ENCODE measurements at places on chromosomes 16 and 17.

DNA sequence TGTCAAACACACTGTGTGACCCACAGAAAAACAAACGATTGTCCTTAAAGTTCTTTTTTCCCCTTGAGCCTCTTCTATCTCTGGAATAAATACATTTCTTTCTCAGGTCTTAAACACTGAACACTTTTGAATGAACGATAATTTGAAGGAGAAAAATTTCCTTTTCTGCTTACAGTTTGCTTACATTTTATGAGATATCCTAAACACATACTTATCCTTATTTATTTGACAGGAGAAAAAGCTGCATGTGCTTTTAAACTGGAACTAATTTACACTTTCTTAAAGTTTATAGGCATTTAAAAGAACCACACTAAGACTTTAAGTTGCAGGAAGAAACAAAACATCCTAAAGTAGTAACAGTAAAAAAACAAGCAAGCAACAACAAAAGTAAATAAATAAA, 4.7 kb upstream of the IGF2BP1 start:
- no peak for DNase-seq

- no peak for DNase-seq
Measured at GRCh38 chr17:72417627-72418026, 296.8 kb downstream of the SOX9 start.

GRCh38 chr16:64426131-64426666, 695.7 kb downstream of the CDH11 start:
- no peak for DNase-seq

- DNase-seq = peak; percentile 25
Measured at GRCh38 chr17:13306310-13306962, 288.6 kb upstream of the ELAC2 start.

GRCh38 chr17:77456271-77456950, 315.6 kb downstream of the SEC14L1 start:
- no peak for DNase-seq

GRCh38 chr16:85235991-85236817, 123.9 kb upstream of the CIBAR2 start:
- DNase-seq = no peak
